CD4-positive, alpha-beta T cell treated with Interleukin-15 for 4 hours (primary cell): ENCODE measurements at places on chromosomes 4 and X.

DNA sequence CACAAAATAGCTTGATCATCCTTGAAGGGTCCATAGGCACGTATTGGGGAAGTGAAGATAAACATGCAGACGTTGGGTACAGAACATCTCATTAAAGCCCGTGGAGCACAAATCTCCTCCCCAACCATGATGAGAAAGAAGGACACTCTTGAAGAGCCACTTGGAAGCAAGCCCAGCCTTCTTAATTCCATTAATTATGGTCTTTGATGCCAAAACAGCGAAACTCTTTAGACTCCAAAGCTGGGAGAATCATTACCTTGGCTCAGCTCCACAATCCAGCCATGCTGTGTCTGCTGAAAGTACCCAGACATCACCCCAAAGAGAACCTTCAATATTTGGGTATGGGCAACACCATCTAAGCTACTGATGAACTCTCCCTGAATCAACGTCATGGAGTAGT, 169.0 kb upstream of the MBNL3 start:
- DNase-seq: no peak

GRCh38 chr4:149029056-149029651, 586.9 kb upstream of the NR3C2 start:
- DNase-seq: no peak

- no peak for DNase-seq
These were observed 464.7 kb upstream of the FAM47C start for GRCh38 chrX:36543499-36543898.

DNA sequence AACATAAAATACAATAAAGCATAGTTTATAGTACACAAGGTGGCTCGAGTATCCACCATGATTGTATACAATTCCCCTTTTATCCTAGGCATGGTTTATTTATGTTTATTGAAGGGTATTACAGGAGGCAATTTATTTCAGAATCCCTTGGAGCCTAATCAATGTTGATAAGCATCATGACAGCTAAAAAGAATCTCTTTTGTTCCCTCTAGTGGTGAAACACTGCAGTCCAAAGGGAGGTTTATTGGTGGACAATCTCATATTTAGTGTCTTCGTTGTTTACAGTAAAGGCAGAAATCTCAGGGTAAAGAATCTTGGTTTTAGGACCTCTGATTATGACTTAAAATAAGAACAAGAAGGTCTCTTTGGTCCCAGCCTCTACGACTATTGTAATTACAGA, 1712.5 kb downstream of the C4orf33 start:
- no peak for DNase-seq

DNA sequence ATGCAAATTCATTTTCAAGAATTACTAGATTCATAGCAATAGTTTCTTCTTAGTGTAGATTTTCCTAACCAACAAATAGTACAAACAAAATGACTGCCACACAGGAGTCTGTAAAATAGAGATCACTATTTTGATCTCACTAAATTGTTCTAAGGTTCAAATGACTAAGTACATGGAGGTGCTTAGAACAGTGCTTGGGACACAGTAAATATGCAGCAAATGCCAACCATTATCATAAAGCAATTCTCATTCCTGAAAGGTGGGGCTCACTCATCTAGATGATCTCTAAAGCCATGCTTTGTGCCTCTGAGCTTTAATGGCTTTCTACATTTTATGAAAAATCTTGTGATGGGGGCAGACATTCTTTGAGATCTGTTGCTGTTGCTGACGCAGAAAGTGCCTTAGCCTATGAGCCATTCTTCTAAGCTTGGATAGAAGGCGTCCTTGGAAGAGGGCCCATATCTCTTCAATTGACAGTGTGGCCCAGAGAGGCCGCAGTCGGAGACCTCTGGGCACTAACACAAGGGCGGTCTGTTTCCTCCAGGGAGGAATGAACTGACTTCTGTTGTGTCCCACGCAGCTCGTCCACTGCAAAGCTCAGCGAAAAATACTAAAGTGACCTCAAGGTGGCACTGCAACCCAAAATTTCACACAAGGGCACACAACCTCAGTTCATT, 23.5 kb downstream of the TLR10 start:
- DNase-seq: peak; percentile 72

DNA sequence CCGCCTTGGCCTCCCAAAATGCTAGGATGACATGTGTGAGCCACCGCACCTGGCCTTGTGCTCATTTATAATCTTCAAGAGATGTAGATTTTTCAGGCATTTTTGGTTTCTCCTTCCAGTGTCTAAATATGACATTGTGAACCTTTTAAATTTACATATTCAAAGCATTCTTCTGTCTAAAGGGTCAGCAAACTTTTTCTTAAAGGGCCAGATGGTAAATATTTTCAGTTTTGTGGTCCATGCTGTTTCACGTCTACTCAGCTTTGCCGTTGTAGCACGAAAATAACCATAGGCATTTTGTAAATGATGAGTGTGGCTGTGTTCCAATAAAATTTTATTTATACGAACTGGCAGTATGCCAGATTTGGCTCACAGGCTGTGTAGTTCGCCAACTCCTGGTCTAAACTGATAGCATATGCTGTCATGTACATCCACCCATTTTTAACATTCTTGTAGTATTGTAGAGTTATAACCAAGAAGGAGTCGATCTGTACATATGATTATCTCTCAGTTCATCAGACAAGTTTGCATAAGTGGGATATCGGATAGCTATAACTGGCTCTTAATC, 12.7 kb upstream of the GCNA start:
- no peak for DNase-seq

- no peak for DNase-seq
These were observed 11.9 kb downstream of the GRPEL1 start for GRCh38 chr4:7055990-7056325.

GRCh38 chr4:145936997-145937901, 1.4 kb downstream of the ZNF827 start:
- peak; percentile 19 for DNase-seq

GRCh38 chr4:112381996-112382692, 85.0 kb downstream of the ALPK1 start:
- DNase-seq: no peak

DNA sequence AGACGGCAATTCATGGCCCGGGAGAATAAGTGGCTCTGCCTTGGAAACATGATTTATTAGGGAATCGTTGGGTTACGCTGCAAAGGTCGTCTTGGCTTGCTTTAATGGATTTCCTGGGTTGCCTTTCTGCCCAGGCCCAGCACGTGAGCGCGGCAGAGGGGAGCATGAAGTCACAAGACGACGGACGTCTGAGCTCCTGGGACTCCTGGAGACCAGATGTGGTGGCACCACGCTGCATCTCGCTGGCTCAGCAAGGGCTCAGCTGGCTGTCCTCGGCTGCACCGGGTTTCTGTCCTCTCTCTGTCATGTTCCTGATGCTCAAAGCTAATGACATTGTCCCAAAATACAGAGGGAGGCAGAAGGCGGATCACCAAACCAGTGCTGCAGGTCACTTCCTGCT, 61.2 kb downstream of the C4orf50 start:
- no peak for DNase-seq

DNA sequence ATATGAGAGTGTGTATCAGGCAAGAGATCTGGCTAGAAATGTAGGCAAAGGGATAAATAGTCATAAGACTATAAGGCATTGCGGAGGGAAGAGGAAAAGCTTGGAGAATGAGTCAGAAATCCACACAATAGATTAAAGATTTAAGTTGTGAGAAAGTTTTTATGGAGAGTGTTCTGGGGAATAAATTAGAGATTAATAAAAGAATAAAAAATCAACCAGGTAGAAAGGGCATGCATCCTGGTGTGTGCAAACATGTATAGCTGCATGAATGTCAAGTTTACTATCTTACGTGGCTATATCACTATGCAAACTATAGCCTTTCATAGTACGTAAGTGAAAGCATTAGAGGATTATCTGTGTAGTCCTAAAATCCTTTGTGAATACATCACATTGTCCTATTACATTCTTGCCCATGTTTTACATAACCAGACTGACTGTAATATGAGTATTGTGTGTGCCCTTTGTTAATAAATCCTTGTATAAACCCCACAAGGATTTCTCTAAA, 36.9 kb downstream of the SNCA start:
- no peak for DNase-seq

GRCh38 chrX:150225266-150225665, 137.9 kb upstream of the MAMLD1 start:
- no peak for DNase-seq

GRCh38 chrX:72467135-72467534, 105.5 kb downstream of the HDAC8 start:
- DNase-seq: no peak

- no peak for DNase-seq
These were observed 120.4 kb downstream of the CDKL5 start for GRCh38 chrX:18545771-18546170.

DNA sequence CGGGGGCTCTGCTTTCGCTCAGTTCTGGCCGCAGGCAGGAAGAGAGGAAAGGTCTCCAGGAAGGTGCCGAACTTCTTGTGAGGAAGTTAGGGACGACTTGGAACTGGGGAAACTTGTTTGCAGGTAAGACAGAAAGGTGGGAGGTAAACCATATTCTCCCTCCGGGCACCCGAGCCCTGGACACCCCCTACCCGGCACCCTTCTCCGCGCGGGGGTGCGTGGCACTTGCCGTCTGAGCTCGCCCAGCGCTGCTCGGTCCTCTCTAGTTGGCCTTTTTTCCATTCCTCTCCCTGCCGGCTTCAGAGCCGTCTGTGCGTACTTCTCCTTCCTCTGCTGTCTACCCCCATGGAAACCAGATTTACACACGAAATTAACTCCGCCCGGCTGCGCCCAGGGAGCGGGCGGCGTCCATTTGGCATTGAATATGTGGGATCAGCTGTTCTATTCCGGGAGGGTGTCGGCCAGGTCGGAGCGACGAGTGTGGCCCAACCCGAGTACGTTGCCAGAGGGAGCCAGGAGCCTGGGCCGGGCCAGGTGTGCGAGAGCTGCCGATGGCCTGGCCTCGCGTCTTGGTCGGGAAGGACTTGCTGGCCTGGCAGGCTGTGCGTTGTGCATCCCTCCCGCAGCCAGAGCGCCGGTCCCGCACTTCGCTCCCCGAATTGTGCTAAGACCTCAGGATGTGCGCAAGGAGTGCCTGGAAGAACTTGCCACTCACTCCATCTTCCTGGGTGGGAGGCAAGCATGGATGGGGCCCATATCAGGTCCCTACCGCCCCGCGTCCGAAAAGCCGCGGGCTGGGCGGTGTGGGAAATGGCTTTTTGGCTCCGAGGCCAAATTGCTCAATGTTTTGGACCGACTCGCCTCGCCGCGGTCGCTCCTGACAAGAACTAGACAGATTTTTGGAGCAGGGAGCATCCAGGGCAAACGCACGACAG, 1.7 kb downstream of the PDGFRA start:
- DNase-seq: no peak
